ENCODE measurements at places on chromosomes 13 and 19. TPM values are rescaled to one million over a fixed set of nuclear protein-coding genes. Genes with fewer than 3 reads are reported as not detected.

GRCh38 chr13:80259159-80259558 is 81.8 kb downstream of the SPRY2 start:
- no peak for DNase-seq

GRCh38 chr13:37001921-37002250 is 1.3 kb downstream of the EXOSC8 start:
- no peak for DNase-seq

DNA sequence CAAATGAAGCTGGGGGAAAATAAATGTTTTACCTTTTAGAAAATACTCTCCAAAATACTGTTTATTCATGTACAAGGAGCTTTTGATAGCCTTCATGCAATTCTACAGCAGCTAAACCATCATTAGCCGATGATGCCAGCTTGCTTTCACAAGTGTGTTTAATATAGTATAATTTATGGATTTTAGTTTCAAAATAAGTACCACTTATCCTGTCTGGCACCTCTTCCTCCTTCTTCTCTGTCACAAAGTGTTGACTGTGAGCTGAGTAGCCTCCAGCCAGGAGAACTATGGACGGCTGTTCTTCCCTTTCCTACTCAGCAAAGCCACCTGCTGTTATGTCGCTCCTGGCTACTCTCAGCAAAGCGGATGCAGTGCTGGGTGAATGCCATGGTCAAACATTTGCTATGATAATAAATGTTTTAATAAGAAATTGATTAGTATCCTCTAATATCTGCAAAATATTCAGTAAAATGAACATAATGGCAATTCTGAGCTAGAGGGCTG is 238.2 kb downstream of the LIG4 start:
- DNase-seq = no peak

GRCh38 chr19:2385053-2385721 is 25.1 kb downstream of the TMPRSS9 start:
- DNase-seq = no peak

DNA sequence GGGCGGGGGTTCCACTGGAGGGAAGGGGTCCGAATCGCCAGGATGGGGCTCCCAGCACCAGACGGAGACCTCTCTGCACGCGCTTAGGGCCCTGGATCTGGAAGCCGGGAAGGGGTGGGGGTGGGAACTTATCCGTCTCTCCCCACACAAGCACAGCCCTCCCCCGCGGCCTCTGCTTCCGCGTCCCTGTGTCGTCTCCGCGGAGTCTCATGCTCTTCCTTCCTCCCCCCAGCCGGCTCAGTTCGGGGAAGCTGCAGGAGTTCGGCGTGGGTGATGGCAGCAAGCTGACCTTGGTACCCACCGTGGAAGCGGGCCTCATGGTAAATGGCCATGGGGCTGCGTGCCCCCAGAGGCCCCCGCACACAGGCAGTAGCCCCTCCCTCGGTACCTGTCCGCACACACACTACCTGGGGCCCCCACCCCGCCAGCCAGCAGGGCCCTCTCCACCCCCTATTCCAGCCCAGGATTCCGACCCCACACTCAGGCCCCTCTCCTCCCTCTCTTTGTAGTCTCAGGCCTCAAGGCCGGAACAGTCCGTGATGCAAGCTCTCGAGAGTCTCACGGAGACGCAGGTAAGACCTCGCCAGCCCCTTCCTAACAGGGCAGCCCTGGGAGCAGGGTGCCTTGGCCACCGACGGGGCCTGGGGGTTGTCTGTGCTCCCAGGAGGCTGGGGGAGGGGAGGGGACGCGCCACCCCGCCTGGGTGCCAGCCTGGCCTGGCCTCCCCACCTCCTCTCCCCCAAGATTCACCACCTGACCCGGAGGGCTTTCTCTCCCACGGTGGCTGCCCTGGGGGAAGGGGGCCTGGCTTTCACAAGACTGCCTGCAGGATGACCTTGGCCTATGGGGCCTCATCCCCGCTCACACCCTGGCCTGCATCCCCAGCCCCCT is 3.2 kb downstream of the MIDN start:
- peak; percentile 65 for DNase-seq

DNA sequence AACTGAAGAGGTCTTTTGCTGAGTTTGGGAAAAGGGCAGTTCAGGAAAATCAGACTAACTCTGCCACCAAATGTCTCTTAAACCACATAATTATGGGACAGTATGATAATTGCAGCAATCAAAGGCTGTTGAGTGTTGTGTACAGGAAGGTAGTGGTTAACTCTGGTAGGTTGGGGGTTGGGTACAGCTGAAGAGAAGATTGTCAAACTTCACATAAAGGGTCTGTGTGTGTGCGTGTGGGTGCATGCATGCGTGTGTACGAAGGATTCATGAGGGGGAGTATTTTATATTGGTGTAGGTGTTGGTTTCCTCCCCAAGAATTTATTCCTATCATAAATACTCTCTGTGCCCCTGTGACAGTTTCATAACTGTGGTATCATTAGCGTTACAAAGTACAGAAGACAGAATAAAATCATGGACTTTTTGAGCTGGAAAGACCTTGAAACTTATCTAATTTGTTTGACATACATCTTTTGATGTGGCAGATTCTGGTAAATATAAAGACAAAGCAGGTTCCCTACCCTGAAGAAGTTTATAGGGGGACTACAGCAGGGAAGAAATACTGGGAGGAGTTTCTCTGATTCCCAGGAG is 94.1 kb downstream of the PCCA start:
- DNase-seq = no peak

GRCh38 chr19:2771786-2772674 is 11.0 kb downstream of the SGTA start:
- no peak for DNase-seq

DNA sequence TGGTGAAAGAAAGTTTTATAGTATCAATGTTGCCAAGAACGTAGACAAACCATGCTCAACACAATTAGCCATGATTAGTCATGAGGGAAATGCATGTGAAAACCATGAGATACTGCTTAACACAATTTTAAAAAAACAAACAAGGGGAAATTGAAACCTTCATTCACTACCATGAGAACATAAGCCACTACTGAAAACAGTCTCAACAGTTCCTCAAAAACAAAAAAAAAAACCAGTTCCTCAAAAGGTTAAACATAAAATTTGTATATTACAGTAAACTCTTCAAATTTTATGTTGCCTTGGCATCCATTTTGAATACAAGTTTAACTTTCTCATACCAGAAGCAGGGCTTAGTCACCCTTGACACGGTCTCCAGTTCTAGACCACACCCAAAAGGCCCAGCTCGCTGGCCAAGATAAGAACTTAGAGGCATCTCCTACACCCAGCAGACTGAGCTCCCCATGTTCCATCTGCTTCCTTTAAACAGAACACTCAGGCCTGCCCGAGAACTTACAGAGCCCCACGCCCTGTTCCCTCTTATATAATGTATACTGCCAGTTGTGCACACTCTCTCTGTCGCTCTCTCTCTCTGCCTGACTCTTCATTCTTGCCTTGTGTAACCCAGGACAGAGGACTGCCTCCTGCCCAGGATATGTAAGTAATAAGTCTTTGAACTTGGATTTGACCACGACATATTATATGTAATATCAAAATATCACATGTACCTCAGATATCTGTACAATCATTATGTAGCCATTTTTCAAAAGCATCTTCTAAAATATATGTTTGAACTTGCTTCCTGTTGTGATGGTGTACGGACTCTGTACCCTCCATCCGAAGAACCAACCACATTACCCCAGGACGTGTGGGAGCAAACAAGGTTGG is 67.4 kb downstream of the STK24 start:
- DNase-seq = no peak

DNA sequence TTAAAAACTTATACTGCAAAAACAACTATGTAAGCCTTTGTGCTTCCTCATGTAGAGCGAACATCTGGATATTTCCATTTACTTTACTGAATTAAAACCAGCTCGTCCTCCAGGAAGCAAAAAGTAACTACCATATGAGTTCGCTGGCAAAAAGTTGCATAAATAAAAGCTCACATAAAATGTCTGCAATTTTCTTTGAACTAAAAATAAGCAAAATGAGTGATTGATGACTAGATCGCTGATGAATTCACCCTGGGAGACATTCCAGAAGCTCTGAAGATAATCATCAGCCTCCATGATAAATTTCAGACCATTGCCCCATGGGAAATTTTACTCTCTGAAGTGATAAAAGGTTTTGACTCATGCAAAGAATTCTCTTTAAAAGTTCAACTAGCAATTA is 67.3 kb upstream of the SACS start:
- no peak for DNase-seq

- no peak for DNase-seq
These were observed 24.1 kb upstream of the MIR17HG start for GRCh38 chr13:91323349-91323748.

GRCh38 chr19:46783670-46784069 is 4.7 kb downstream of the SLC1A5 start:
- DNase-seq = no peak

- peak; percentile 35 for DNase-seq
These were observed 30.0 kb upstream of the NCCRP1 start for GRCh38 chr19:39166571-39167391.

- DNase-seq = no peak
These were observed 71.5 kb downstream of the DNAJC15 start for GRCh38 chr13:43094901-43095300.

- DNase-seq = no peak
These were observed 85.3 kb downstream of the ZNF726 start for GRCh38 chr19:23999821-24000610.

GRCh38 chr19:29506619-29506911 is 19.2 kb upstream of the VSTM2B start:
- DNase-seq = no peak

GRCh38 chr13:43304945-43305344 is 281.6 kb downstream of the DNAJC15 start:
- DNase-seq = no peak

GRCh38 chr19:3669082-3669946 is 31.0 kb downstream of the PIP5K1C start:
- no peak for DNase-seq

- DNase-seq = no peak
These were observed 45.8 kb upstream of the GPI start for GRCh38 chr19:34319230-34319585.

DNA sequence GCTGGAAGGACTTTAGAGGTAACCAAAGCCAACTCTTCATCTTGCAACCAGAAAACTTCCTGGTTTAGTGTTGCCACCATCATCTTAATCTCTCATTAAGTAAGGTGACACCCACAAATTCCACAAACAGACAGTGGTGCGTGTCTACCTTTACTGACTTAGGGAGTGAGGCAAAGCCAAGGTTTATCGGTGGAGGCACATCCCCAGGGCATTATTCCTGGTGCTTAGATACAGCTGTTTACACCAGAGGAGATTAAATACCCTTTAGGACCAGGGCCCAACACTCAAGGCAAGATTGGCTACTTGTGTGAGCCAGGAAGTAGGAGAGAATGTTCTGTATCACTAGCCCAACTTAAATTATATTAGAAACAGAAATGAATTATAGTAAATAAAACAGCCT is 9.5 kb downstream of the STOML3 start:
- no peak for DNase-seq

DNA sequence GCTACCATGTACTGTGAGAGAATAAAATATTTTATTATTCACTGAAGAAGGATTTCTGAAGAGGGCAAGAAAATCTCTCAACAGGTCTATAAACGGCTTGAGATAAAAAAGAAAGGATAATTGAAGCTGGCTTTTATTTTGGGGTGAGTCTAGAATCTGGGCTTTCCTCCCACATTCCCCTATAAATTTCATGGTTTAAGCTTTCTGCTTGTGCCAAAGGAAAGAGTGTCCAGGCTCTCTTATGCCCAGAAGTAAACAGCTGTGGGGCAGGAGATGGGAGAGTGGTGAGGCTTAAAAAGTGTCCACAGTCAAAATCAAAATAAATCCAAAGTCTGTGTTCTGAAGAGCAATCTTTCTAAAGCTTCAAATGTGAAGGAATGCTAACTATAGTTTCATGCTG is 942.2 kb upstream of the MIR17HG start:
- DNase-seq = no peak

DNA sequence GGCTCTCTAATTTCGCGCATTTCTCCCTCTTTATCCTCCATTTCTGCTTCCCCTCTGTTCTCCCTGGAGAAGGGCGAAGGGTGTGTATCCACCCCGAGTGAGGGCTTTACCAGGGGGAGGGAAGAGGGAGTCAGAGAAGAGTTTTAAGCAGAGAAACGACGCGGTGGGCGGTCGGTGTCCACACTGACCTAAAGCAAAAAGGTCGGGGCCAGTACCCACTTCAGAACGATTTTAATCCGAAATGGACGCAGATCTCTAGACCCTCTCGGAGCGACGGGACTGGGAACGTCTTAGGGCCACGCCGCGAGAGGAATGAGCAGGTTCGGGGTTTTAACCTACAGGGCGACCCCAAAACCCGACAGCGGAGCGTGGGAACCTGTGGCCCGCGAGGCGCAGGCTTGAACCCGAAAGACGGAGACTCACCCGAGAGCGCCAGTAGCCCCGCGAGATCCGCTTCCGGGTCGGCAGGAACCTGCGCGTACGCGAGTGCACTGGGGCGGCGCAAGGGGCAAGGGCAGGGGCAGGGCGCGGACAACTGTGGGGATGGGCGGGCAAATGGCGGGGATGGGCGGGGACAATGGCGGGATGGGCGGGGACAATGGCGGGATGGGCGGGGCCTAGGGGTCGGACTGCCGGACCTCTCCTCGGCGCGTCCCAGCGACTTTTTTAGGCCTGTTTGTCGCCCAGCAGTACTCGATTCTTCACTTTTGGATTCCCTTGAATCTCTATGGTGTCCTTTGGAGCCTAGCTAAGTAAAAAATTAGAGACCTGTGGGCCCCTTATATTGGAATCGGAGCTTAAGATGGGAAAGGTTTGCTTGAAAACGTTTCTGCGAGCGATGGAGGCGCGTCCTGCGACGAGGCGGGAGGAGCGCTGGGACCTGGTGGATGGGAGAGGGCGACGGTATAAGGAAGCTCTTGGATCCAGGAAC is at the start of gene ZNF677:
Gene ZNF677, minus strand, starts transcription at position 463 of the 931 bp plus-strand sequence. CDS start 3,323 bp downstream, outside the sequence.
- peak; percentile 83 for DNase-seq

The ITM2B gene
- total RNA-seq = 520 TPM

The LCP1 gene
- total RNA-seq = 62.7 TPM

The SCAF1 gene
- total RNA-seq = 30.6 TPM

The SYDE1 gene
- total RNA-seq = 40.4 TPM

The PSPC1 gene
- total RNA-seq = 92.9 TPM

The EFNA2 gene
- not detected for total RNA-seq

Data from tibial nerve (tissue), 4 donors.